ENCODE measurements at places on chromosomes 3 and 15.

DNA sequence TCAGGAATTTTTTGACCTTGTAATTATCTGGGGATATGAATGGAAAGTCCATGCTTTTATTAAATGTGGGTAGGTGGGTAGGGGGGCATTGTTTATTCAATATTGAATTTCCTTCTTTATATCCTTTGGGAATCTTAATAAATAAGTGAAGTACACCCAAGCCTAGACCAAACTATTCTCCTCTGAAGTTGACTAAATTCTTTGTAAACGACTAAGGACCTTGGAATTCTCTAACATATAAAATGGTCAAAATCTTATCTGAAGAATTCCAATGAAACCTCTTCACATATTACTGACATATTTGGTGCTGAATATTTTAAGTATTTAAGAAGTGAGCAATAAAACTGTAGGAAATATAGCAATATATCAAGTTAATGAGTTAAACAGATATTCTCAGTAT lies 1432.1 kb upstream of the GBE1 start:
- no peak for DNase-seq

GRCh38 chr3:64082961-64083541 lies 59.8 kb upstream of the PSMD6 start:
- DNase-seq = no peak

DNA sequence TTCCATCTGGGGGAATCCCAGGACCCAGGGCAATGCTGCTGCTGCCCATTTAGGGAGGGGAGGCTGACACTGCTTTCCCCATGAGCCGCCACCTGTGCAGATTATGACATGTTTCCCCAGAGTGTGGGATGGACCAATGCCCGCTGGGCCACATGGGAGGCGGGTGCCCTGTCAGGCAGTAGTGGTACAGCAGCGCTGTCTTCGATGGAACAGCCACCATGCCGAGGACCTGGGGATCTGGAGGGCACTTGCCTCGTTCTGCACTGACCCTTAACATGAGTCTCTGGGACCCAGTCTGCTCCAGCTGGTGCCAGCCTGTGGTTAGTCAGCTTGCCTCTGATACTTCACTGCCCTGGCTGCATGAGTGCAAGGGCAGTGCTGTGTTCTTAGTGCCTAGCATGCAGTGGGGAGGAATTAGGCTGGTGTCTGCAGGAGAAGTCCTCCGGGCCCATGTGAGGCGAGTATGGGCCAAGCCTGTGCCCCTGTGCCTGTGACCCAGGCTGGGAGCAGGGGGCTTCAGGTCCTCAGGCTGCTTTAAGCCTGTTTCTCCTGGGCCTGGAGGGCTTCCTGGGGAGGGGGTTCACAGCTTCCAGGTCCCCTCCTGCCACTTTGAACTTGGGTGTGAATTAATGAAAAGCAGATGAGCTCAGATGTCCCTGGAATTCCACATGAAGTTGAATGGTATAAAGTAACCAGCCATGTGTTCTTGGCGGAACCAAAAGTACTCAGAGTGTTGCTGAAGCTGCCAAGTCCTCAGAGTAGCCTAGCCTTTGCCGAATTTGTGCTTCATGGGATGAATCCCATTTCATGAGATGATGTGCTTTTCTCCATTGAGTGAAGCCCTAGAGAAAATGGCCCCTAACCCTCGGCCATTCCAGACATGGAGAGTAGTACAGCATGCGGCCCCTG lies 22.9 kb downstream of the KLF13 start:
- no peak for DNase-seq

- no peak for DNase-seq
Observed at GRCh38 chr3:139308560-139308959, 35.3 kb upstream of the MRPS22 start.

- DNase-seq = peak; percentile 69
Observed at GRCh38 chr15:97909291-97909891, 51.1 kb upstream of the ARRDC4 start.

- DNase-seq = no peak
Observed at GRCh38 chr3:66501483-66502244, 842 bp upstream of the LRIG1 start.

- no peak for DNase-seq
Observed at GRCh38 chr3:152202976-152203626, 65.6 kb upstream of the MBNL1 start.

GRCh38 chr3:94115482-94115881 lies 52.6 kb downstream of the NSUN3 start:
- DNase-seq = no peak
